SJCRH30 (cell line): ENCODE measurements at places on chromosomes 2 and 18. TPM values are rescaled to one million over a fixed set of nuclear protein-coding genes. Genes with fewer than 3 reads are reported as not detected.

ANKRD12 gene
- 14.7 and 19.5 TPM in 2 replicates for total RNA-seq

- H3K27ac ChIP-seq: no peak overlapping the region
- no peaks in the 10 kb centered on the region for H3K27me3 ChIP-seq
- H3K36me3 ChIP-seq: 0 out of 2 replicates have a peak, but pooled peaks cover 3% of the 10 kb centered on the region
- no peaks in the 10 kb centered on the region for H3K4me1 ChIP-seq
- no peak overlapping the region for H3K4me3 ChIP-seq
Measured at GRCh38 chr2:70010576-70011111, 49.2 kb upstream of the ASPRV1 start.

DNA sequence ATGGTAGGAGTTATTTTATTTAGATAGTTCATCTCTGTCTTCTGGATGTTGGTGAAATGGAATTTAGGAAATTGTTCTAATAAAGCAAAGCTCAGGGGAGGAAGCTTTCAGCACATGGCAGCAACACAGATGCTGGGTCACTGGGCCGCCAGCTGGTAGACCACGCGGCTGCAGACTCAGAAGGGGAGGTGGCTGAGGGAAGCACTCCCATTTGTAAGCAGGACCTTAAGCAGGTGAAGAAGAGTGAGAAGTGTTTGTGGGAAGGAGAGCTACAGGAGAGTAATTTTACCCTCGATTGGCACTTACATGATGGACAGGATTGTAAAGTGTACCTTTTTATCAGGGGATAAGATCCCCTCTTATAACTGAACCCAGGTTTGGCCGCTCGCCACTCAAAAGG is 24.4 kb downstream of the NMS start:
- DNase-seq: no peak
- H3K27ac ChIP-seq: no peak overlapping the region
- H3K4me3 ChIP-seq: no peak overlapping the region
- H3K27me3 ChIP-seq: no peaks in the 10 kb centered on the region
- no peaks in the 10 kb centered on the region for H3K36me3 ChIP-seq

TGIF1 gene
- 86.9 and 88.8 TPM in 2 replicates for total RNA-seq

DNA sequence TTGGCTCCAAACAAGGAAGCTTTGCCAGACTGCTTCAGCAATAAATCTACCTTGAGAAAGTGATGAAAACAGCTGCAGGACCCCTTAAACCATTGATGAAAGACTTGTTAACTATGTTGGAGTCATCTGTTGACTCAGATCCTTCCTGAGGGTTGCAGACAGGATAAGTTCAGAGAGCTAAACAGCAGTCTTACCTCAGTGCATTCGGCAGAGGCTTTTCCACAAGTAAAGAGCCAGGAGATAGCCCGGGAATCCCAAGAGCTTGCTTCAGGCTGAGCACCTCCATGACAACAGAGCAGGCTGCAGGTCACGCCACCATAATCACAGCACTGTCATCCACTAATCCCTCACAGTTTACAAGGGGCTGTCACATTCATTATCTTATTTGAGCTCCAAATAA is 23.7 kb downstream of the KIAA2012 start:
- no peaks in the 10 kb centered on the region for H3K36me3 ChIP-seq
- no peak for DNase-seq
- no peaks in the 10 kb centered on the region for H3K27me3 ChIP-seq

ITGA6 gene
- total RNA-seq: 52.3 and 57.8 TPM in 2 replicates

FAHD2B gene
- total RNA-seq: 4.8 and 5.9 TPM in 2 replicates

GRCh38 chr18:26477828-26478466 is 70.4 kb downstream of the KCTD1 start:
- no peak overlapping the region for H3K27ac ChIP-seq
- H3K4me1 ChIP-seq: no peaks in the 10 kb centered on the region
- H3K36me3 ChIP-seq: no peaks in the 10 kb centered on the region
- DNase-seq: no peak
- no peak overlapping the region for H3K4me3 ChIP-seq
- H3K27me3 ChIP-seq: no peaks in the 10 kb centered on the region

DNA sequence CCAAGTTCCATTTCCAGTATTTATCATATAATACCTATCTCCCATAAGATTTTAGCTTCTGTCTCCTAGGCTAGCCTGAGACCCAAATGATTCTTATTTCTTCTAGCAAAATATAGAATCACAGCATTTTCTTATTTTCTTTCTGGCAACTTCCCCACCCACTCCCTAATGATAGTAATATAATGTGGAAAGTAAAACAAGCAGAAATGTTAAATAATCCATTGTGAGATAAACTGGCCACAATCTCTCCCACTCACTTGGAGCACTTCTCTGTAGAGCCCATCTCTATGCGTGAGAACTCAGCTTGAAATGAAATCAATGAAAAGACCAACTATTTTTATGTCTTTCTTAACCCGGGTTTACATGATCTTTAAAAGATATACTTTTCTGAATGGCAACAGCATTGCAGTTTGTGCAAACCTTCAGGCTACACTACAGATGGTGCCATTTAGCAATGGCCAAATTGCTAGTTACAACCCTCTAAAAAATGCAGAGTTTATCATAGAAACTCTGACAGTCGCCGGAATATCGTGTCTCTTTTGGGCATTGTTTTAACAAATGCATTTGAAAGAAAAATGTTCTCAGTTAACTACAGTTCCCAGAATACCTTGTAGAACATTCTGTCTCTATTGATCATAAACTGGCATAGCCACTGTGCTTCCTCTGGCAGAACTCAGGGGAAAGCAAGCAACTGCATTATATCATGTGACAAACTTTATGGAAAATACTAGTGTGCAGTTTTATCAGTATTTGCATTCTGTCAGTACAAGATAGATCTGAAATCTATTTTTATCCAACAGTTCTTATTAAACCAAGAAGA is 1407.4 kb upstream of the ZEB2 start:
- H3K27me3 ChIP-seq: no peaks in the 10 kb centered on the region
- H3K4me1 ChIP-seq: peaks cover 11% of the 10 kb centered on the region
- H3K4me3 ChIP-seq: no peak overlapping the region
- no peak overlapping the region for H3K27ac ChIP-seq

FAM110C gene
- total RNA-seq: not detected in 2 replicates

DNA sequence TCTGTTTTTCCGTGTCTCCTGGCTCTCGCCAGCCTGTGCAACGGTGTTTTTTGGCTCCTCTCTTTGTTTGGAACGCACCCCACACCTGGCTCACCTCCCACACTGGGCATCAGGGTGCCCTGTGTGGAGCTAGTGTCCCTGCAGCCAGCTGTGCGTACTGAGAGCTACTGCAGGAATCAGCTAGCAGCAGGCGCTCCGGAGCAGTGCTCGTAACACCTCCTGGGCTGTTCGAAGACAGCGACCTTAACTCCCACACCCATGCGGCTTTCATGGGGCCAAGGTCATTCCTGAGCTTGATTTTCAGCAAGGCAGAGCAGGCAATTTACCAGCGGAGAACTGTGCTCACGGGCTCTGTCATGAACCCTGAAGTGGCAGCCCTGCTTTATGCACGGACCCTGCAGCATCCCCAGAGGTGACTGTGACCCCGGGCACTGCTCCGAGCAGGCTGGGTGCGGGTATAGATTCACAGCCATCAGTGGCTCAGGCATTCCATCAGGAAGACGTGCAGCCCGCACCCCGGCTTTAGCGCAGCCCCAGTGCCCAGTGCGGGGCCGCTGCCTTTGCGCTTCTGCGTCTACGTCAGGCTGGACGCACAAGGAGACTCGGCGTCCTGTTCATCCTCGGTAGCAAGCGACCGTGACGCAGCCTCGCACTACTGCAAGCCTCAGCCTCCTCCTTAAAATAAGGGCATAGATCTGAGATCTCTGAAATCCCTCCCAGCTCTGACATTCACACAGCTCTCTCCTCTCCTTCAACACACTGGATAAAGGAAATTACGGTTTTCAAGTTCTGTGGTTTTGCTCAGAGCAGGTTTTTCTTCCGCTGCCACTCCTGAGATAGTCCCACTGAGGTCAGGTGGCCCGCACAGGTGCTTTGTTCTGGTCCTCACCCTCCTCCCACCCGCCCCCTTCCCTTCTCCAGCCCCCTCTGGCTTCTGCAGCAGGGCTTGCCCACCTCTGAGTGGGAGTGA is 58.2 kb downstream of the ADI1 start:
- peaks cover 5% of the 10 kb centered on the region; the same call in 1 of the 2 replicates for H3K36me3 ChIP-seq
- no peaks in the 10 kb centered on the region for H3K27me3 ChIP-seq
- no peak overlapping the region for H3K27ac ChIP-seq
- H3K4me3 ChIP-seq: no peak overlapping the region
- peaks cover 4% of the 10 kb centered on the region; the same call in 1 of the 2 replicates for H3K4me1 ChIP-seq

- H3K27ac ChIP-seq: no peak overlapping the region
- H3K36me3 ChIP-seq: no peaks in the 10 kb centered on the region
- H3K4me1 ChIP-seq: no peaks in the 10 kb centered on the region
- no peaks in the 10 kb centered on the region for H3K27me3 ChIP-seq
- no peak overlapping the region for H3K4me3 ChIP-seq
Measured at GRCh38 chr2:45506756-45507155, 104.3 kb downstream of the SRBD1 start.

- H3K27ac ChIP-seq: no peak overlapping the region
- no peak for DNase-seq
- no peaks in the 10 kb centered on the region for H3K36me3 ChIP-seq
- H3K4me1 ChIP-seq: peaks cover 6% of the 10 kb centered on the region; the same call in 1 of the 2 replicates
- H3K4me3 ChIP-seq: no peak overlapping the region
Measured at GRCh38 chr2:206231669-206232286, 42.7 kb upstream of the ZDBF2 start.

CFAP221 gene
- total RNA-seq: not detected in 2 replicates

- peak; percentile 39 for DNase-seq
- no peaks in the 10 kb centered on the region for H3K27me3 ChIP-seq
- no peaks in the 10 kb centered on the region for H3K36me3 ChIP-seq
- H3K4me1 ChIP-seq: peaks cover 18% of the 10 kb centered on the region
Measured at GRCh38 chr2:16321872-16322271, 343.8 kb downstream of the CYRIA start.

- no peaks in the 10 kb centered on the region for H3K36me3 ChIP-seq
- no peak overlapping the region for H3K27ac ChIP-seq
- H3K4me3 ChIP-seq: no peak overlapping the region
- H3K4me1 ChIP-seq: no peaks in the 10 kb centered on the region
- no peaks in the 10 kb centered on the region for H3K27me3 ChIP-seq
Measured at GRCh38 chr2:120267348-120267747, 14.7 kb downstream of the RALB start.

ANKRD62 gene
- not detected in 2 replicates for total RNA-seq
